Type B pancreatic cell (in vitro differentiated cells): ENCODE measurements at places on chromosomes 7 and 10.

- no peak for DNase-seq
These were observed 14.3 kb upstream of the NOM1 start for GRCh38 chr7:156935250-156935649.

DNA sequence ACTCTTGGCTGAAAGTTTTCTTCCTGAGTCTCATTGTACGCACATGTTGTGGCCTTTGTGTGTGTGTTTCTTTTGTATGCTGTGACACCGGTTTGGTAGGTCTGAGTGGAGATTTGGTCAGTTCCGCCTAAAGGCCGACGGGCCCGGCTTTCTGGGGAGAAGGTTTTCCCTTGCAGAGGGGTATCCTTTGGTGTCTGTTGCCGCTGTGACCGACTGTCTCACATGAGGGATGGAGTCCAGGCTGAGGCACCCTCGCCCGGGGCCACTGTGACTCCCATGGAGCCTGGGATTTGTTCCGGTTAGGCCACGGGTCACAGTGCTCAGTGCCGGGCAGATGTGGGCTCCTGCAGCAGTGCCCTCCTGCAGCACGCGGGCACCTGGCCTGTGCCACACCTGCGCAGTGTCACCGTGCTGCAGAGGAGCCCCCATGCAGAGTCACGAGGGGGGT, 19.4 kb downstream of the INPP5A start:
- DNase-seq, result no peak

DNA sequence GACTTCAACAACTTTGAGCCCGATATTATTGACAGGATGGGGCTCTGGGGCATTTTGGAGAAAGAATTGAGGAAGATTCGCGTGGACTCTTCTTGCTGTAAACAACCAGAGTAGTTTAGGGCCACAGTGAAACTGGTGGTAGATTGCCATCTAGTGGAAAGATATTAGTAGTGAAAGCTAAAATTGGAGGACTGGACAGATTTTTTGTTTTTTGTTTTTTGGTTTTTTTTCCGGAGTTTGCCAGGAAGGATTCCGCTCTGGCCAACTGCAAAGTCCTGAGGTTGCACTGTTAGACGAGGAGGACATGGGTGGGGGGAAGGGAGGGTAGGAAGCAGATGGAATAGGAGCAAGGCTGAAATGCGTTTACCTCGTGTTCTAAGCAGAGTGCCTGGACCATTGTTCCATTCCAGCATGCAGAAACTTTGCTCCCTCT, 11.7 kb downstream of the NOBOX start:
- DNase-seq, result no peak

GRCh38 chr7:22814261-22815208, 8.1 kb downstream of the TOMM7 start:
- no peak for DNase-seq

GRCh38 chr7:6430271-6430940, 17.3 kb downstream of the DAGLB start:
- DNase-seq, result no peak

DNA sequence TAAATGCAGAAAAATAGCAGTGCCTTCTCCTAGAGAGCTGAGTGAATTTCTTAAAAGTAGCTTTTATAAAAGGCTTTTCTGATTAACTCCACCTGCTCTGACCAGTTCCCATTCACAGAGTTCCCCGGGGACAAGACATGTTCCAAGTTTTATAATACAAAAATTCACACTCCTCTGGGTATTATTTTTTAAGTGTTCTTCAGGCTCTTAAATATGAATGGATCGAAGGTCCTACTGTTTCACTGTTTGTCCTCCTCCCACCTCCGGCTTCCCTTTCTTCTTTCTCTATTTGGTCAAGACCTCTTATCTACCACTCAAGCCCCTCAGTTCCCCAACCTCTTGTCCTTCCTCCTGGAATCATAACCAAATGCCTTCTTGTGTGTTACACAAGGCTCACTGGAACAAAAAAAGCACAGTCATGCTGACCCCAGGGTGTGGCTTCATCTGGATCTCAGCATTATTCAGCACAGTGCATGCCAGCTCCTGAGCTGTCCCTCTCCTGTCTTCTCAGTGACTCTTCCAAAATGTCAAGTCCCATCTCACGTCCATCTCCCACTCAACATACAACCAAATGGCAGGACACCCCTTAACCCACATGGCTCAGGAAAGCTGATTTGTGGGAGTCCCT, 222.4 kb downstream of the SORCS1 start:
- no peak for DNase-seq

GRCh38 chr7:78191475-78192079, 393.0 kb downstream of the PHTF2 start:
- DNase-seq, result no peak

- DNase-seq, result no peak
These were observed 10.1 kb upstream of the SLC18A3 start for GRCh38 chr10:49600046-49600445.

- DNase-seq, result no peak
These were observed 83.6 kb downstream of the MPP7 start for GRCh38 chr10:28219251-28219650.

DNA sequence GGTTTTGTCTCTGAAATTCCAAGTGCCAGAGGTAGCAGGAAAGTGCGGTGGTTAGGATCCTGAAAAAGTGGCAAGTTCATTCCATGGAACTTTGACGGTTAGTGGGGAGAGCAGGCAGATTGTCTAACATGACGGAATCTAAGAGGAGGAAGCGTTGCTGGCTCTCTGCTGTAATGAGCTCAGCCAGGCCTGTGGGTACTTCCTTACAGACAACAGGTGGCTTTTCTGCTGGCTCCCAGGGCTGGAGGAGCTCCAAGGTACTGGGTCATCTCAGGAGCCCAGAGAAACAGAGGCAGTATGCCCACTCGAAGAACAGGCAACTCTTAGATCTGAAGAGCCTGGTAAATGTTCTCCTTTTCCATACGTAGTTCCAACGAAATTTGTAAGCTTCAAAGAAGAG, 3.1 kb upstream of the AIFM2 start:
- DNase-seq, result no peak

DNA sequence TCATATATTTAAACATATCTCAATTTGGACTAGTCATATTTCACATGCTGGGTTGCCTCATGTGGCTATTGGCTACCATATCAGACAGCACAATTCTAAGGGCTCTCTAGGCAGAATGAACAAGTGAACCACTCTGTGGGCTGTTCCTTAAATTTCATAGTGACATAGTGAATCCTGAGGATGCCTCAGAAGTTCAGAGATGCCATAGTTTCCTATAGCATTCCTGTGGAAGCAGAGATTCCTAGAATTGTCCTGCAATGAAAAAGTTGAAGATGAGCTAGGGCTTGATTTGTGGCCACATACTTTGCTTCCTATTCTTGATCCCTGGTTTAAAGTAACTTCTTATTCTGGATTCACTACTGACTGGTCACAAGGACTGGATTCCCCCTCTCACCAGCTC, 35.6 kb downstream of the MKX start:
- DNase-seq, result no peak

DNA sequence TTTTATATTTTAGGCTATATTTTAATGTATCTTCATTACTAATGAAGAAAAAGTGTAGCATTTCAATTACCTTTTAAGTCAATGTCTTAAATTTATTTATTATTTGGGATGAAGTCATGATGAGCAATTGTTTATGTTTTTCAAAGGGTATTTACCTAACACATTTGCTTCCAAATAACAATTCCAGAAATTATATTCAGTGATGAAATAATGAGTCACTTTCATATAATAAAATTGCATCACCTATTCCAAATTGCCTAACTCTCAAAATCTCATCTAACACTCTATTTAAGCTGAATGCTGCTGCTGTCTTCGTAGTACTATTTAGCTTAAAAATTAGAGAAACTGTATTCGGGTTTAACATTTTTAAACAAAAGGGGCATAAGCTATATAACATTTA, 97.7 kb downstream of the PRKG1 start:
- no peak for DNase-seq

DNA sequence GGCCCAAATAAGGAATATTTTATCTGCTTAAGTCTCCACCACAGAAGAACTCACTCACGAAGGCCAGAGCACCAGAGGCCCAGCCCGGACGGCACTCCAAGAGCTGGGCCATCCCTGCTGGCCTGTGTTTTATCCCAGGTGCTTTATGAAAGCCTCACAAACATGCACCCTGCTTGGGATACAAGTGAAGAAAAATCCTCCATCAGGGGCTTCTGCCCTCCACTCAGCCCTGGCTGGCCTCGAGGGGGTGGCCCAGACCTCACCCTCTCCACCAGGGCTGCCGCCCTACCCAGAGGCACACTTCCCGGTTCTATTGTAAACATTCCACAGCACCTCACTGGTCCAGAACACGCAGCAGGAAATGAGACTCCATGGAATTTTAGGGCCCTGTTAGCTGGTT, 19.8 kb upstream of the DNAAF5 start:
- DNase-seq, result no peak

- DNase-seq, result no peak
These were observed 84.7 kb downstream of the PAXIP1 start for GRCh38 chr7:154918266-154918665.

DNA sequence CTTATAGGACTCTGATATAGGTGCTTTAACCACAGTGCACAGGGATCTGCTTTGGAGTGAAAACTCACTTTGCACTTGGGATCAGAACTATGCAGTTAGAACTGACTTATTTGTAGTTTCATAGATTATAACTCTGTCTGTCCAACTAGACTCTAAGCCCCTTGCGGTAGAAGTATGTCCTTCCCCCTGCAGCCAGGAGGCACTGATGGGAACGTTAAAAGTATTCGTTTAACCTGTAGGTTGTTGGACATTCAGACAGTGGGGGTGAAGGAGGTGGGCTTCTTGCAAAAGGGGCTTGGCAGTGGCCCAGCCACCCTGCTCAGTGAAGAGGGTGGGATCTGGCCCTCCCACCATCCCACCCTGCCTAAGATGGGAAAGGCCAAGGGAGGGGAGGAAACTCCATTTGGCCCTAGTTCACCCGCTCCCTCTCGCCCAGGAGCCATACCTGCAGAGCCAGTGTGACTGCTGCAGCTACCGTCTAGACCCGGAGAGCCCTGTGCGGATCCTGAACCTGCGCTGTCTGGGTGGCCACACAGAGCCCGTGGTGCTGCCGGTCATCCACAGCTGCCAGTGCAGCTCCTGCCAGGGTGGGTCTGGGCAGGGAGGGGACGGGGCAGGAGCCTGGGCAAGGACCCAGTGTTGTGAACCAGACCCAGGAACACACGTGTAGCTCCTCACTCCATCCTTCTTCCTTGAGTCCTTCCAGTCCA, 5.7 kb upstream of the ZNF862 start:
- DNase-seq, result no peak

- no peak for DNase-seq
These were observed 8.2 kb upstream of the C1GALT1 start for GRCh38 chr7:7173956-7174632.

DNA sequence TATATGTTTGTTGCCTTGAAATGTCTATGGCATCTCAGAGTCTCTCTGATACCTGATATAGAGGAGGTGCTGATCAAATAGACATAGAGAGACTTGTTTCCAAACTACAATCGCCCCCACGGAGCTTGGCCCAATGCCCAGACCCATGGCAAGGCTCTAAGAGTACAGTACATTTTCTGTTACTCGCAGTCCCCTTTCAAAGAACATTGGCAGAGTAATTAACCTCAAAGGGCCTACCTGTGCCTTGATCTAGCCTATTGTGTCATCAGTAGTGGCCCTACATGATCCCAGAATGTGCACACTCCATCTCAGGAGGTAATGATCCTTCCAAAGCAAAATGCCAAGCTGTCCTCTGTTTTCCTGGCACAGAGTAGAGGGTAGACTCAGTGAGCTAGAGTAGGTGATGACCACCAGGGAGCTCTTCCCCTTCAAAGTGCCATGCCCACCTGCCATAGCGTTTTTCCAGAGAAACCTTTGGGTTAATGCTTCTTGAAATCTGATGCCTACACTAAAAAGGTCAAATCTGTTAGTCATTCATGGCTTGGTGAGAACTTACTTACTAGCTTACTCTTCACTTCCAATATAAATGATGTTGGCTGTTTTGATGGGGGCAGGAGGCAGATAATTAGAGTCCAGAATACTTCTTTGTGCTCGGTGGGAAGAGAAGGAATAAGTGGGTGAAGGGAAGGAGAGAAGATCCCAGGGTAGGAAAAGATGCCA, 41.2 kb upstream of the ACSL5 start:
- DNase-seq, result no peak

DNA sequence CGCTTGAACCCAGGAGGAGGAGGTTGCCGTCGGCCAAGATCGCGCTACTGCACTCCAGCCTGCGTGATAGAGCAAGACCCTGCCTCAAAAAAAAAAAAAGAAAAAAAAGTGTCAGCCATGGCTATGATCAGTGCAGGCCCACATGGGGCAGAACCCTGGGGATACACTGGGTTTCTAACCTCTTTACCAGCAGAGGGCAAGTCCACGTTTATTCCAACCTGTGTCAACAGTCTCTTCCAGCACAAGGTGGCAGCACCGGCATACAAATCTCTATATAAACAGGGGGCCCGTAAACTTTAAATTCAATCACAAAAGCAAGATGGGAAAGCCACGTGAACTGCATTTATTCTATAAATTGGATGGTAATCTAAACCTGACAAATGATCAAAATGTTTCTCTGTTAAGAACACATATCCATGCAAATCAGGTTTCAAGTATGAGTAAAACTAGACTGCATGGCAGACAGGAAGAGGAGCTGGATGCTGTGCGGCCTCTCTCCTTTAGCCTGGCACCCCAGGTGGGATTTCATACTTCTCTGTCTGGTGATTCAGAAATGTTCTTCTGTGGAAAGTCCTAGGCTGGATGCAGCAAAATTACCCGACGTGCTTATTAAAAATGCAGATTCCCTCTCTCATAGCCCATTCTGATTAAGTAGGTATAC, 60.0 kb upstream of the STEAP1B start:
- peak; percentile 66 for DNase-seq

GRCh38 chr7:51244885-51245284, 71.7 kb downstream of the COBL start:
- no peak for DNase-seq

- DNase-seq, result no peak
These were observed 265.5 kb upstream of the POT1 start for GRCh38 chr7:125195156-125195555.

GRCh38 chr7:128029405-128029995, 1.7 kb downstream of the LRRC4 start:
- no peak for DNase-seq

DNA sequence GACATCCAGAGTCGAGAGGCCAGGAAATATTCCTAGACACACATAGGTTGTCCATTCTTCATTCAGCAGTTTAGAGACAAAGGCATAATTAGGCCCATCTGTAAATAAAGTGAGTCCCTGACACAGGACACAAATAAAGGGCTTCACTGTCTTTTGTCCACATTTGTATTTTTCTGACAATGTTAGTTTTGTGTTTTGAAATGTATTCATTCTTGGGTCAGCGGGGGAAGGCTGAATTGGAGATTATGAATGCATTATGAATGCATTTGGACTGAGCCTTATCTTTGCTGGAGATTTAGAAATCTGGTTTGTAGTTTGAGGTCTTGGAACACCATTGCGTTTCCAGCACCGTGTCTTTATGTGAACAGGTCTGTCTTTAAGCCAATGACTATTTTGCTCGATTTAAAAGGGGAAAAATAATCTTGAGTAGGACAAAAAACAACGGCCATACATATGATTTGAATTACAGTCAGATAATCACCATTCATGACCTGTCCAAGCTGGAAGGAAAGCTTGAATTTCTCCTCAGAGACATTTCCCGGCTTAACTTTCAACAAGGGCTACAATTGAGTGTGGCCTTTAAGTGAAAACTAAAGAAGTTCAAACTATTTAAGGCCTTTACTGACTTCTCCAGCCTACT, 334.8 kb downstream of the WDR11 start:
- no peak for DNase-seq
